ENCODE measurements at places on chromosomes 1 and 21.

DNA sequence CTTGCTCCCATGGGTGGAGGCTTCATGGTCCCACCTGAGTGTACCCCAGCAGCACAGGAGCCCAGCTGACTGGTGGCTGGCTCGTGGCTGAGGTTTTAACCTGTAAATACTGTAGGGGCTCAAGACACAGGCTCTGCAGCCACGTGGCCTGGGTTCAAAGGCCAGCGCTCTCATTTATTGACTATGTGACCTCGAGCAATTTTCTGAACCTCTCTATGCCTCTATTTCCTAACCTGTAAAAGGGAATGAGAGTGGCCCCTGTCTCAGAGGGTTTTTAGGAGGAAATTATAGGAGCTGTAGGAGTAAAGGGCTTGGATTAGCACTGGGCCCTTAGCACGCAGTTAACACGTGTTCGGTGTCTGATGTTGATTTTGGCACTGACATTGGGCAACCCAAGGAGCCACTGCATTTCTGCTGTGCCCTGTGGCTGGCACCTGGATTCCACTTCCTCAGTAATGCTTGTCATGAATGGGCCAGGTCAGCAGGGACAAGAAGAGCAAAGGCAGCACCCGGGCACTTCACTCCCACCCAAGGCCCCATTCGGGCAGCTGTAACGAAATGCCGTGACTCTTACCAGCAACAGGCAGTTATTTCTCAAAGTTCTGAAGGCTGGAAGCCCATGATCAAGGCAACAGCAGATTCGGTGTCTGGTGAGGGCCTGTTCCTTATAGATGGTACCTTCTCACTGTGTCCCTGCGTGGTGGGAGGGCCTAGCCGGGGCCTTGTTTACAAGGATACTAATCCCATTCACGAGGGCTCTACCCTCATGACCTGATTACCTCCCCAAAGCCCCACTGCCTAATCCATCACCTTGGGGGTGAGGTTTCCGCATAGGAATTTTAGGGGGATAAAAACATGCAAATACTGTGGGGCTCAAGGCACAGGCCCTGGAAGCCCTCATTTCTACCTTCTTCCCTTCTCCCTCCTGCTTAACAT lies 25.2 kb downstream of the ARHGEF10L start:
- DNase-seq, result no peak

DNA sequence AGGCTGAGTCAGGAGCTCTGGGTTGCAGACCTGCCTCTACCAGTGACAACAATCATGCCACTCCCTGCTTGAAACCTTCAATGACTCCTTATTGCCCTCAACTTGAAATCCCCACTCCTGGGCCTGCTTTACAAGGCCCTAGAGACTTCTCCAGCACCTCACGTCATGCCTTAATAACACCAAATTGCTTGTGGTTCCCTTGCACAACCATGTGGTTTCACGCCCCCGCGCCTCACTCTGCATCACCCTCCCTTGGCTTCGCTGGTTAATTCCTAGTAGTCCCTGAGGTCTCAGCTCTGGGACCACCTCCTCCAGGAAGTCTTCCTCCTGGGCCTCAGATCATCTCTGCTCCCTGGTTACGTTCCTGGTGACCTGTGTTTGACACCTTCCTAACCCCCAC lies 33.0 kb downstream of the EPHA2 start:
- no peak for DNase-seq

GRCh38 chr1:118306851-118307250 lies 121.8 kb upstream of the SPAG17 start:
- DNase-seq, result no peak

- no peak for DNase-seq
Observed at GRCh38 chr1:224629965-224630364, 13.8 kb downstream of the CNIH3 start.

GRCh38 chr1:34829250-34829649 lies 30.3 kb downstream of the SMIM12 start:
- no peak for DNase-seq

- no peak for DNase-seq
Observed at GRCh38 chr1:226135059-226135651, 51.4 kb downstream of the ACBD3 start.

DNA sequence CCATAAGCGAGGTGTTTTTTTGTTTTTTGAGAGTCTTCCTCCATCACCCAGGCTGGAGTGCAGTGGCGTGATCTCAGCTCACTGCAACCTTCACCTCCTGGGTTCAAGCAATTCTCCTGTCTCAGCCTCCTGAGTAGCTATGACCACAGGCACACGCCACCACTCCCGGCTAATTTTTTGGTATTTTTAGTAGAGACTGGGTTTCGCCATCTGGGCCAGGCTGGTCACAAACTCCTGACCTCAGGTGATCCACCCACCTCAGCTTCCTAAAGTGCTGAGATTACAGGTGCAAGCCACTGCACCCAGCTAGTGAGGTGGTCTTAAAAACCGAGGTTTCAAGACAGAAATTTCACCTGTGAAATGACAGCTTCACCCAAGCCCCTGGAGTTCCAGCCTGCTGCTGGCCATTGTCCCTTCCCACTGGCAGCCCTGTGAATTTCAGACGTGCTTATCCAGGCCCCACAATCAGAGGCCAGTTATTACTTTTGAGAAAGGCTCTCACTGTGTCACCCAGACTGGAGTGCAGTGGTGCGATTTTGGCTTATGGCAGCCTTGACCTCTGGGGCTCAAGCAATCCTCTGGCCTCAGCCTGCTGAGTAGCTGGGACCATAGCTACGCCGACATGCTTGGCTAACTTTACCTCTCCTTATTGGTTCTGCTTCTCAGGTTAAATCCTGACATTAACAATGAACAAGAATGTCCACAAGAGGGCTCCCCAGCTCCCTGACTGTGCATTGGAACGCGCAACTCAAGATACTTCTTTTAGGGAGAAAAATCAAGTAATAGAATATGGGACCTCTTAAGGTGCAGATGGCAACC lies 19.4 kb downstream of the ENO1 start:
- DNase-seq, result no peak
